SW 1271 (cell line): ENCODE measurements at places on chromosomes 6 and 20.

GRCh38 chr20:57619051-57619831, 985 bp downstream of the ZBP1 start:
- no peak for DNase-seq

- DNase-seq = no peak
Observed at GRCh38 chr20:43151901-43152300, 37.8 kb downstream of the PTPRT start.

DNA sequence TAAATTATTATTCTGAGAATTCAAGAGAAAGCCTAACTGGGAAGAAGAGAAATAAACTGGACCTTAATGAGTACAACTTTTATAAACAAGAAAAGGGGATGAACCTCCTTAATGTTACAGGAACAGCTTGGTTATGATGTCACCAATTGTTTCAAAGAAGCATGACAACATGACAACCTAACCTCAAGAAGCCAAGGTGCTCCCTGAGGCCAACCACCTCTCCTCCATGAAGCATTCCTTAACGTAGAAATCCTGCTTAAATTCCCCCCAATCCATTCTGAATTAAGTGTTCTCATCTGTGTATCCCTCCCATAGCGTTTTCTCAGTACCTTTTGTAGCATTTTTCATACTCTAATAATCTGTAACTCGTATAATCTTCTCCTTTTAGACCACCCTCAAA, 1.7 kb downstream of the HBS1L start:
- no peak for DNase-seq

- DNase-seq = no peak
Observed at GRCh38 chr6:166162599-166163342, 4.9 kb downstream of the TBXT start.

- DNase-seq = no peak
Observed at GRCh38 chr20:17874271-17875105, 94.1 kb downstream of the SNX5 start.

DNA sequence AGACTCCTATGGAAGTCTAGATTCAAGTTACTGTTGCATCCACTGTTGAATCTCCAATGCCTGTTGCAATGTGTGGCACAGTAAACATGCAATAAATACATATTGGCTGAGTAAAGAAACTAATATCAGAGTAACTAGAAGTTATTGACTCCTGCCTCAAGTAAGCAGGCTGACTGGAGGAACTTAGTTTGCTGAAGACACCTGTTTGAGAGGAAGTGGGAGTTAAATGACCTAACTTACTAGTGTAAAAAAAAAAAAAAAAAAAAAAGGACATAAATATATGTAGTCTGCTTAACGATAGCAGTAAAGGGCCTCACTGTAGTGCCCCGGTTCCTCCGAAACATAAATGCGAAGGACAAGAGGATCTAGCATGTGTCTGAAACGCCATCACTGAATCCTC, 249.8 kb upstream of the PRDM1 start:
- no peak for DNase-seq

DNA sequence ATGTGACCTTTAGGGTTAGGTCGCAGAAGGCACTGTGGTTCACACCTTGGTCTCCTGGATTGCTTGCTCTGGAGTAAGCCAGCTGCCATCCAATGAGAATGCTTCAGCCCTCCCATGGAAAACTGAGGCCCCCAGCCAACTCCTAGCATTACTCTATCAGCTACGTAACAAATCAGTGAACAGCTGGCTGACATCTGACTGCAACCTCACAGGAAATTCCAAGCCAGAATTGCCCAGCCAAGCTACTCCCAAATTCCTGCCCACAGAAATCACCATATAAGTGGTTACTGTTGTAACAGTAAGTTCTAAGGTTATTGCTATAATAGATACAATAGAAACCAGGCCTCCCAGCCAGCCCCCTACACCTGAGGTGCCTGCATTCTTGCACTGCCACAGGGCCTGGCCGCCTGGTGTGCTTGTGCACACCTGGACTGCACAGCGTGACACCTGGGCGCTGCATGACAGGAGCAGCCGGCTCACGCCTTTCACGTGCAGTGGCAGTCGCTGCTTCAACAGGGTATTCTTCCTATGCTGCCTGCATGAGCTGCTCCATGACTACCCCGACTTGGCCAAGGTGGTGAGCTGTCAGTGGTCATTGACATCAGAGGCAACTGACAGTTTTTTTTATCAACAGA, 429.7 kb upstream of the RUNX2 start:
- DNase-seq = no peak

DNA sequence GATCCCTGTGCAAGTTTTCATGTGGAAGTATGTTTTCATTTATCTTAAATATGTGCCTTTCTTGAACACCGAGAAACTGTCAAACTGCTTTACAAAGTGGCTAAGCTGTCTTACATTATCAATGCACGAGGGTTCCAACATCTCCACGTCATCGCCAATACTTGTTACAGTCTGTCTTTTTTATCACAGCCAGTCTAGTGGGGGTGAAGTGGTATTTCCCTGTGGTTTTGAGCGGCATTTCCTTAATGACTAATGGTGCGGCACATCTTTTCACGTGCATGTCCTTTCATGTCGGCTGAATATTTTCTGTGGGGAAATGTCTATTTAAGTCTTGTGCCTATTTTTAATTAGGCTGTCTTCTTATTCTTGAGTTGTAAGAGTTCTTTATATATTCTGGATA, 280.4 kb downstream of the FOXC1 start:
- no peak for DNase-seq

GRCh38 chr20:57160985-57161384, 105.5 kb downstream of the BMP7 start:
- no peak for DNase-seq

DNA sequence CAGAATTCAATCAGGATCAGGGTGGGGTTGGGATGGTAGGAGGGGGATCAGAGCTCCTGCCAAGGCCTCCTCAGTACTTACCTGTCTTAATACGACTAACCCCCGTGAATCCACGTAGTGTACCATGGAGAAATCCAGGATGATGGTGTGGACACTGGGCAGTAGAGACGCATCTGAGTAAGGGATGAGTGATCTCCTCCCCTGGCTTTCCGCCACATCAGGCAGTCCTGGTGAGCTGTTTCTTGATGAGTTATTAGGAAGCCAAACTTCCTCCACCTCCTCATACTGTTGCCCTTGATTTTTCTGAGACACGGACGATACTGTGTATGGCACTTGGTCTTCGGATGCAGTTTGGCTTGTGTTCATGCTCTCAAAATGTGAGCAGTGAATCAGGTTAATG, 34.2 kb upstream of the SRPK1 start:
- no peak for DNase-seq

GRCh38 chr6:156402227-156402626, 375.0 kb upstream of the ARID1B start:
- no peak for DNase-seq
